ENCODE measurements at places on chromosomes 3 and 15.

DNA sequence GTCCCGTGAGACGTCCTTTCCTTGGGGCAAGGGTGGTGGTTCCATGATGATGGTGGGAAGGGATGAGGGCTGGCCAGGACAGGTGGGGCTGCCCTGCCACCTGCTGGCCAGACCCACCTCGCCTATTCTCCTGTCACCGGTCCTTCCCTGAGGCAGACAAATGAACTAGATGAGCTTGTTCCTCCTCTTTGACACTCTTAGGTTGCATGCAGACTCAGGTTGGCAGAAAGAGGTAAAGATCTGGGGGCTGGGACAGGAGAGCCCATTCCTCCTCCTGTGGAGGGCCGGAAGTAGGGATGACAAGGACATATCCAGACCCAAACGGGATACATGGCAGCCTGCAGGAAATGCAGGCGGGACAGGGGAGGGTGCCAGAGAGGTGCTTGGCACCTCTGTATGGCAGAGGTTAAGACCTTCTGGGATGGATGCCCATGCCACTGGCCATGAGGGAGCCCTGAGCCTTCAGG, 38.6 kb downstream of the ACSBG1 start:
- DNase-seq: no peak

DNA sequence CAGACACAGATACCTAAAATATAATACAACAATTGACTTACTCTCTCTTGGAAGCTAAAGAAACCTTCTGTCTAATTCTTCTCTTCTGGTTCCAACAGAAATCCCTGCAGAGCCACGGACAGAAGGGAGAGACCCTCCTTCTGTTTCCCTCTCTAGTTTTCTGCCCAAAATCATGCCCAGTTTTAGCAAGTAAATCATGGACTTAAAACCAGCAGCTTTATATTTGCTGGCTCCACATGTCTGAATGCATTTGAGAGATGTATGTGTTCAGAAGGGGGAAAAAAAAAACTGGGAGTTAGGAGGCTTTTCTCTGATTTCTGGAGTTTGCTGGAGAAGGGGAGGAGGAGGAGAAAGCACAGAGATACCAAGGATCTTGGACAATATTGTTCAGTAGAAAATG, 147.1 kb downstream of the LSAMP start:
- DNase-seq: no peak

- no peak for DNase-seq
Observed at GRCh38 chr3:57864853-57865252, 108.7 kb downstream of the SLMAP start.

- DNase-seq: no peak
Observed at GRCh38 chr15:35722501-35722900, 176.5 kb upstream of the DPH6 start.

DNA sequence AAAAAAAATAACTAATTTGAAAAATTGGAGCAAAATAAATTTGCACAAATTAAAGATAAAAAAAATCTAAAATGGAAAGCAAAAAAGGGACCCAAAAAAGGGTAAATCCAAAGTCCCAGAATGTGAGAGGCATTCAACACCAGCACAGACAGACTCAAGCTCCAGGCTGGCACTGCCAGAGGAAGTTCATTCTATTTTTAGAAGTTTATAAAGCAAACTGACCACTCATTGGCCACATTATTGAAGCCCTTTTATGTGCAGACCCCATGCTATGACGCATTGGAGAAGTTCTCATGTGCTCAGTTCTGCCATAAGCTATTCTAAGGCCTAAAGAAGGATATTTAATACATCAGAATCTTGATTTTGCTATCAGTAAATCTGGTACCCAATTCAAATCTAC, 17.6 kb upstream of the BOC start:
- DNase-seq: no peak

DNA sequence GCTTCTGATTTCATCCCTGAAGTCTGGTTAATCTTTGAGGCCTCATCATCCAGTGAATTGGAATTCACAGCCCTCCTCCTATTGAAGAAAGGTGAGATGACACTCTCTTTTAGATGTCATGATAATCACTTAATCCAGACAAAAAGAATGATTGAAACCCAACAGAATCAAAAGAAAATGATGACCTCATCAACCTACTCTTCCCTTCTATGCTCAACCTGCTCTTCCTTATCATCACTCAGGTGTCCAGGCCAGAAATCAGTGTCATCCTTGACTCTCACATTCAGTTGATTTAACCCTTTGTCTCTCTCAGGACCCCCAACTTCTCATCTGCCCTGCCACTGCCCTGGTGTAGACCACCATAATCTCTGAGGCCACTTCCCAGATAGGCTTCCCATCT, 11.8 kb downstream of the PLA2G4E start:
- DNase-seq: no peak
